ENCODE measurements at places on chromosomes 11 and 22.

DNA sequence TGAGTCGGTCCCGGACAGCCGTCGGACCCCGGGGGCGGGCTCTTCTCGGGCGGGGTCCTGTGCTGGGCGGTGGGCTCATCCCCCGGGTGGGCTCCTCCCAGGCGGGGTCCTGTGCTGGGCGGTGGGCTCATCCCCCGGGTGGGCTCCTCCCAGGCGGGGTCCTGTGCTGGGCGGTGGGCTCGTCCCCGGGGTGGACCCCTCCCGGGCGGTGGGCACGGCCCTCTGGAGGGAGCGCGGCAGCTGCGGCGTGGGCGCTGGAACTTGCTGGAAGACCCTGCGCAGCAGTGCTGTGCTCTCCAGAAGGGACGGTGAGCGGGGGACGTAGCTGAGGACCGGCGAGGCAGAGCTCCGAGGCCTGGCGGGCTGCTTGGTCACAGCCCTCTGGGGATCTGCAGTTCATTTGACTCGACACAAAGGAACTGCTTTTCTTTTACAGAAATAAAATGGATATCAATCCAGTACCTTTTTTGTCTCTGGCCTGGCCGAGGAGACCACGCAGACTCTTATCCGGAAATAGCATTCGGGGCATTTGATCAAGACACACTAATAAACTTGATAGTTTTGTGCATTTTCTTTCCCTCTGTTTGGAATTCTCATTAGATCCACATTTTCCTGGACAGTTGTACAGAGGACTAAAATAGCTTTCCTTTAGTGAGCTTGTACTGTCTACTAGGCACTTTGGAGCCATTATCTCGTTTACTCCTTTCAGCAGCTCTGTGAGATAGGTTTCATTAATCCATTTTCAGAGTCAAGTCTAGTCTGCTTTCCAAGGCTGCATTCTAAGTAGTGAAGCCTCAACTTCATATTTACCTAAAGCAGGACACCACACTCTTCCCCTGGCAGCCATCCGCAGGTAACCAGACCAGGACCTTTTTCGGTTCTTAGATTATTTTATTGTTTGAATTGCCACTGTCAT is 812 bp downstream of the JAM3 start:
- DNase-seq = no peak

DNA sequence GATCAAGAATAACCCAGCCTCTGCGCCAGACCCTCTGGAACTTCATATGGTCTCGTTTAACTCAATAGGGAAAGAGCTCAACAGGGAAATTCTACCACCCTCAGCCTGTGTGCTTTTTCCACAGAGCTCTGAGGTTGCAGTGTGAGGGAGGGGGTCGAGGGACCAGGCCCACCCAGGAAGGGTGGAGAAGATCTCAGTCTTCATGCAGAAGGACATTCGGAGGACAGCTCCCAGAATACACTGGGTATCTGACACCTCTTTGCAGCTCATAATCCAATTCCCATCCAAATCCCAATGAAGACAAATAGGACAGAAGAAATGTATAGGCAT is 56.6 kb downstream of the ST14 start:
- DNase-seq = no peak

GRCh38 chr22:34877506-34877905 is 188.5 kb upstream of the ISX start:
- no peak for DNase-seq

GRCh38 chr22:25112538-25113253 is 87.0 kb upstream of the CRYBB3 start:
- no peak for DNase-seq

DNA sequence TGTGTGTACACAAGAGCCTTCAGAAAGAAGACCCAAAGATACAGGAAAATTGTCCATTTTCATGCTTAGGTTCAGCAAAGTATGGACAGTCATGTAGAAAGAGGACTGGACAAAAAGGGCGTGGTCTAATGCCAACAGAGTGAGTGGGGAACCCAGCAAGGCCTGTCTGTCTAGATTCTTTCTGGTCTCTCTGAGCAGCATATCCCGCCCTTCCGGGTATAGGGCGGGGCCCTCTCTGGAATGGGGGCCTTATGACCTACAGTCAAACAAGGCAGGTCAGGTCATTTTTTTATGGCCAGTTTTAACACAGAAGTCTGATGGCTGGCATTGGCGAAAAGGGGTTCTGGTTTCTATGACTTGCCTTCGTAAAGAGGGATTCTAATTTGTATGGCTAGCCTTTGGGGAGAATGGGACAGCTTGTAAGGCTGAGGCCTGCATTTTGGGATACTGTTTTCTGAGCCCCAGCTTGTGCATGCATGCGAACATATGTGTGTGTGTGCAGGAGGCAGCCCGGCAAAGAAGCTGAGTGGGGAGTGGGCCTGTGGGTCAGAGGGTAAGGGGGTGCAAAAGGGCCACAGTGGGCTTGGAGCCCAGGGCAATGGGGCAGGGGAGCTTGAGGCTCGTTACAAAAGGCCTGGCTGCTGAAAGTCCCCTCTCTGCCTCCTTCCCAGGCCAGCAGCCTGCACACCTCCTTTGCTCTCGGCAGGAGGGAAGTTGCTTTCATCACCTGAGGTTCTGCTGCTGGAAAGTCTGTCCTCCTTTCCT is 130.5 kb upstream of the B3GAT1 start:
- no peak for DNase-seq

GRCh38 chr11:77101043-77101537 is 1.6 kb upstream of the OMP start:
- no peak for DNase-seq

- no peak for DNase-seq
Measured at GRCh38 chr11:2413742-2414579, 13.4 kb downstream of the TSSC4 start.

DNA sequence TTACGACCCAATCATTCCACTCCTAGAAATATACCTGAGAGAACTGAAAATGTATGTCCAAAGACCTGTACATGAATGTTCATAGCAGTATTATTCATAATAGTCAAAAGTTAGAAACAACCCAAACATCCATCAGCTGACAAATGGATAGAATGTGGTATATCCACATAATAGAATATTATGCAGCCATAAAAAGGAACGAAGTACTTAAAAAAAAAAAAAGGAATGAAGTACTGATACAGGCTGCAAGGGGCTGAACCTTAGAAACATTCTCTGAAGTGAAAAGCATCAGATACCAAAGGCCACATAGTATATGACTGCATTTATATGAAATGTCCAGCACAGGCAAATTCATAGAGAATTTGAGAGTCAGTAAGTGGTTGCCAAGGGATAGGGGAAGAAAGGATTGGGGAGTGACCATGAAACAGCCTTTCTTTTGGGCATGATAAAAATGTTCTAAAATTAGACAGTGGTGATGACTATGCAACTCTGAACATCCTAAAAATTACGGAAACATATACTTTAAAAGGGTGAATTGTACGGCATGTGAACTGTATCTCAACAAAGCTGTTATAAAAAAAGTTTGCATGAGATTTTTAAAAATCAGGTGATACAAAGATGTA is 1.8 kb downstream of the TPST2 start:
- no peak for DNase-seq

GRCh38 chr11:83070731-83071566 is 748 bp downstream of the RAB30 start:
- peak; percentile 49 for DNase-seq

GRCh38 chr11:112617977-112618826 is 343.0 kb upstream of the NCAM1 start:
- no peak for DNase-seq

GRCh38 chr11:132231656-132232347 is 861.4 kb downstream of the NTM start:
- no peak for DNase-seq

DNA sequence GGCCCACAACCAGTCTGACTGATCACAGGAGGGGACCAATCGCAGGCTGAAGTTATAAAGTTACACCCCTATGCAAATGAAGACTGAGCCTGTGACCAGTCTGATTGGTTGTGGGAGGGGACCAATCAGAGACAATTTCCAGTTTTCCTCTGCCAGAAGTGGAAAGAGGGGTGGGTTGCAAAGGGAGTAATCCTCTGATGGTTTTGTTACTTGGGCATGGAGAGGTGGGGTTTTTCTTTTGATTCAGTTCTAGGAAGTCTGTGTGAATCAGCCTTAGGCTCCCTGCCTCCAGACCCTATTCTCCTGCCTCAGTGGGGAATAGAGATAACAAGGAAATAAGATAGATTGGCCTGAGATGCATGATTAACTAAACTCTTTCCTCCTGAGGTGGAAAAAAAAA is 9.9 kb downstream of the OR6M1 start:
- DNase-seq = no peak

DNA sequence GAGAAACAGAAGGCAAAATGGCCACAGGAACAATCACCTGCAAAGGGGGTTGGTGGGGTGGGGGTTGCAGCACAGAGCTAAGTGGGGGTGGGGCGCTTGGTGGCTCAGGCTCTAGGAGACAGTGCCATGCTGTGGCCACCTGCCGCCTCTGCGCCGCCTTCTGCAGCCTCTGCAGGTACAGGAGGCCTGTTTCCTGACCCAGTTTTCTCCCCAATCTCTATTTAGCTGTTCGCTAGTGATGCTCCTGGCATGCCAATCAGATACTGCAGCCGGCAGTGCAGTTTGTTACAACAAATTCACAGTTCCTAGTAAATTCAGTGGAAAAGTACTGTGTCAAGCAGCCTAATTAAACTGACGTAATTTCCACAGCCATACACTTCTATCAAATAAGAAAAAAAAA is 106.4 kb downstream of the SERGEF start:
- DNase-seq = no peak
